ENCODE measurements at places on chromosomes 3 and 15.

DNA sequence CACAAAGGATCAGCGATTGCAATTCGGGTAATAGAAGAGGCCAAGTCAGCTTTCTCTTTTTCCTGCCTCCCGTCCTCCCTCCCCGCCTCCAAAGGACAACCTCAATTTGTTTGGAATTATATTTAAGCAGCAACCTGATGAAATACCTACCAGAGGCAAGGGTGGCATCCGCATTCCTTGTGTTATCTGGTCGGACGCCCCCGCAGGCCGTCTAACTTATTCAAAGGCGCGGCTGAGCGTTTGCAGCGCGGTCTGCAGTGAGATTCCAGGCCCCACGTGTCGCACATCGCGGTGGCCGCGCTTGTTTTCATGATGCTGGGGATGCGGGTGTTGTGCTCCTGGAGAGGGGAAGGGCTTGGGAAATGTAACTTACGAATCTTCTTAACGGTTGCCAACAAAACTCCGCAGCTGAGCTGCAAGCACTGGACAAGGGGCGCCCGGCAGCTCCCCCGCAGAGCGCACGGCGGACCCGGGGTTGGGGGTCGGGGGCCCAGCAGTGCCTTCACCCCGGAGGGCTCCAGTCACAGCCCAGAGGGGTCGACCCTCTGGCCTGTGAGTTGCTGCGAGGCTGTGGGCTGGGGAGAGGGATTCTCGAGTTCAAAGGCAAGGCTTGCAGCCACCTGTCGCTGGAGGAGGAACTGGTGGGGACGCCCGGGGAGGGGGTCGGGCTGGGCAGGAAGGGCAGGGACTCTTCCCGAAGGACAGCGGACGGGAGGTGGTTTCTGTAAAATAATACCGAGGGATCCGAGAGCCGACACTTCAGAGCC is 20.5 kb upstream of the RGMA start:
- no peak for DNase-seq

- no peak for DNase-seq
These were observed 608.1 kb downstream of the SQOR start for GRCh38 chr15:46242935-46243334.

DNA sequence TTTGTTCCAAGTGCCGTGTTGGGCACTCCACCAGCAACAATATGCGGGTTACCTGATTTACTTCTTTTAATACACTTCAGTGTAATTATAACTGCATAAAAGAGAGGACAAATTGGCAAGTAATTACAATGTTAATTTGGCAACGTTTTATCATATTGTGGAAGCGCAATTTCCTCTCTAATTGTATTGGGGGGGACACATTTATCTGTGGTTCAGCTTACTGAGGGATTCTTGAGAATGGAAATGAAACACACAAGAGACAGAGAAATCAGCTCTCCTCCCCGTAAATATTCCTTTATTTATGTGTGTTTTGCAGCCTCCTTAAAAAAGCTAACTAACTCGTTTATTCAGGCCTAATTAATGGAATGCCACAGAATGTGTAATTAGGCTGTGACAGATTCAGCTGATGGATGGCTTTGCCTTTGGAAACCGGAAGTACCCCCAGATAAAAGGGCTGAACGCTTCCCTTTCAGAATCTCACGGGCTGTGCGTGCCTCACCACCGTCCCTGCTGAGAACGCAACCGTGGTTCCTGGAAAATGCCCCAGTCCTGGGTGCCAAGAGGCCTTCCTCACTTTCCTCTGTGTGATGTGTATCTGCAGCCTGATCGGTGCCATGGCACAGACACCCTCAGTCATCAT is 247.1 kb upstream of the ST8SIA2 start:
- DNase-seq = no peak

GRCh38 chr15:59711451-59712243 is 22.5 kb upstream of the BNIP2 start:
- no peak for DNase-seq

- DNase-seq = no peak
These were observed 197.9 kb downstream of the XXYLT1 start for GRCh38 chr3:195072916-195073564.

GRCh38 chr3:126357295-126358037 is at the start of gene KLF15:
TSS of gene KLF15 (minus strand) at chr3:126357408. CDS start at chr3:126352922, 4,486 bp downstream.
- DNase-seq = peak; percentile 59

DNA sequence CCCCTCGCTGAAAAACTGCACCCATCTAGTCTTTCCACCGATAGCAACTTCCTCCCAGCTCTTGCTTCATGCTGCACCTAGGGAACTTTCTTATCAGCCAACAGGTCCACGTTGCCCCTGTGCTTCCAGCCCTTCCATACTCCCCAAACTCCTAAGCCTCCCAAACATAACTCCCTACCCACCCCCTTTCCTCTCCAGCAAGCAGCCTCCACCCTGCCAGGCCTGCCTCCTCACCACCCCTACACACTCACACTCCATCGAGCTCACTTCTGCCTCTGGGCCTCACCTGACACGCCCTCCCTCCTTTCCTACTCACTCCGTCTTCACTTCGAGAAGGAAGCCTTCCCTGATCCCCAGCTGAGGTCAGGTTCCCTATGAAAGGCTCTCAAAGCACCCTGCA is 8.1 kb downstream of the INSYN1 start:
- no peak for DNase-seq

- no peak for DNase-seq
These were observed 710.1 kb downstream of the SQOR start for GRCh38 chr15:46344915-46345314.

GRCh38 chr3:65685621-65686235 is 353.0 kb downstream of the MAGI1 start:
- DNase-seq = no peak

GRCh38 chr3:27907929-27908328 is 185.8 kb upstream of the EOMES start:
- DNase-seq = no peak

- DNase-seq = peak; percentile 80
These were observed 14.4 kb upstream of the MRPS22 start for GRCh38 chr3:139329364-139329850.

DNA sequence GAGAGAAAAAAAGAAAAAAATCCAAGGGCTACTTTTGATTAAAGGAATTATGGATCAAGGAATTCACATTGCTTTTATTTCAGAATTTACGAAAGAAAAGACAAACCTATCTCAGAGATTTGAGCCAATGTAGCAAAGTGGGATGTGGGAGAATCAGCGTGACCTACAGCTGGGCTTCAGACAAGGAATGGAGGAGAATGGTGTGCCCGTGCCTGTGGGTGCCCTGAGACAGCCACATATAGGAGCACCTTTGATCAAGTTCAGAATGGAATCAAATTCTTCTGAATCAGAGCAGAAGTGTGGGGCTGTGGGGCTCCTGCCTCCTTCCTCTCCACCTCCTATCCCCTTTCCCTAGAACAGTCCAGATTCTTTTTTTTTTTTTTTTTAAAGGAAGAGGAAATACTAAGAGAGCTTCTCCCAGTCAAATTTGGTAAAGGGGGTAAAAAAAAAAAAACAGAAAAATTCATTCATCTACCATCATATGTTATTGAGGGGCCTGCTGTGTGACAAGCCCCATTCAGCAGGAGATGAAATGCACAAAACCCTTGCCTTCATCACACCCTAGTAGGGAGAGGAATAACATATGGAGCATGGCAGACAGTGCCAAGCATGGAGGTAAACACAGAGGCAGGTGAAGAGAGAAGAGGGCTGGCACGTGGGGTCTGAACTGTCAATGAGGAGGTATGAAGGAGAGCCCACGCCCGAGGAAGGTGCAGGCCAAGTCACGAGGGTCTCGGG is 25.0 kb upstream of the MUSTN1 start:
- DNase-seq = no peak

DNA sequence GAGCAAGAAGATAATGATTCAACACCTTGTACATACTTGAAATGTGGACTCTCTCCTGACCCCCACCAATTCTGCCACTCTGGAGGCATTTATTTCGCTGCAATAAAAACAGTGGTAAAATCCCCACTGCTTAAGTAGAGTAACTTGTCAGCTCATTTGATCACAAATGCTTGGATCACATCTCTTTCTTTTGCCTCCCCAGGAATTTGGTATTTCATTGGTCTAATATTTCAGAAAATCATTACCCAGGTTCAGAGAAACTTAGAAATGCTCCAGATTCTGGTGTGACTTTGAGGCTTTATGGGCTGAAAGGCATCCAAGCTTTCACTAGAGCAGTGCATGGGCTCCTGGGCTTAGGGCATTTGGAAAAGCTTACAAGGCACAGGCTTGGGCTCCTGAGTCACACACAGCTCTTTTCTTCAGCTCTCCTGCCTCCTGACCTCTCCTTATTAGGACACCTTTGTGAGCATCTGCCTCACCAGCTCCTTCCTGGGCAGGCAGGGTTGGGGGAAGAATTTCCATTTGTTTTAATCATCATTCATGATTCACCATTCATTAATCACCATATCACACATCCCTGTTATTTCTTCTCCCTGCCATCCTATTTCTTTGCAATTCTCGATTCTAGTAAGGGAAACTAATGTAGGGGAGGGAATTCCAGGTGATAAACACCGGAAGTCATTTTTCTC is 22.5 kb downstream of the CDCP1 start:
- DNase-seq = no peak

- DNase-seq = no peak
These were observed 6.4 kb downstream of the RPLP1 start for GRCh38 chr15:69459066-69459465.

GRCh38 chr3:158443632-158444031 is 127.4 kb upstream of the MLF1 start:
- no peak for DNase-seq

DNA sequence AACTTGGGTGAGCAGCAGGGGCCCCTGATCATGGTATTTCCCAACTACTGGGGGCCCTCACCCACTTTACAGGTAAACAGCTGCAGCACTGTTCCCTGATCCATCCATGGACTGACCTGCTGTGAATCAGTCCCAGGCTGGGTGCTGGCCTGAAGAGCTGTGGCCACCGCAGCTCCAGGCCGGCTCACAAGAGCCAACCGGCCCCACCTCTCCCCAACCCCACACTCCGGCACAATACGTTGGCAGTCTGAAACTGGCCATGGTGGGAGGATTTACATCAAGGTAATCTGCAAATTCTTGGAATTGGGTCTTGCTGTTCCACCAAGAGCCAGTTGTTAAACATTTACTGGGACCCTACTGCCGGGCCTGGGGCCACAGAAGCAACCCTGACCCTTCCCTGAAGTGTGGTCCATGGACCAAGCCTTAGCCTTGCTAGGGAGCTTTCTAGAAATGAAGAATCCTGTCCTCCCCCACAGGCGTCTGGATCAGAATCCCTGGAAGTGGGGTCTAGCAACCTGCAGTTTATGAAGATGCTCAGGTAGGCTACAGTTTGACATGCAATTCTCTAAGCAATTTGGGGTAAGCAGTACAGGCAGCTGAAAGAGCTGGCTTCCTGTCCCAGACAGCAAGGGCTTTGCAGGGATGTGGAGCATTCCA is 3.7 kb downstream of the SLC6A20 start:
- DNase-seq = no peak

DNA sequence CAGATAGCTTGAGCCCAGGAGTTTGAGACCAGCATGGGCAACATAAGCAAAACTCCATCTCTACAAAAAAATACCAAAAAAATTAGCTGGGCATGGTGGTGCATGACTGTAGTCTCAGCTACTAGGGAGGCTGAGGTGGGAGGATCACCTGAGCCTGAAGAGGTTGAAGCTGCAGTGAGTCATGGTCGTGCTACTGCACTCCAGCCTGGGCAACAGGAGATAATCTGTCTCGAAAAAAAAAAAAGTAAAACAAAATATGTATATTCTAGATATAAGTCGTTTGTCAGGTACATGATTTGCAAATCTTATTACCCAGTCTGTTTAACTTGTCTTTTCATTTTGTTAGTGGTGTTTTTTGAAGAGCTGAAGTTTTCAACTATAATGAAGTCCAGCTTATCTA is 40.2 kb downstream of the ZNF860 start:
- no peak for DNase-seq

- no peak for DNase-seq
These were observed 202.0 kb downstream of the GHSR start for GRCh38 chr3:172246107-172246844.

- no peak for DNase-seq
These were observed 58.1 kb downstream of the CD200 start for GRCh38 chr3:112390783-112391641.

GRCh38 chr3:170418422-170419398 is at the start of gene CLDN11:
TSS of gene CLDN11 (plus strand) at chr3:170418868. CDS start at chr3:170419067, 199 bp downstream.
- no peak for DNase-seq

- DNase-seq = no peak
These were observed 147.6 kb downstream of the KLF13 start for GRCh38 chr15:31474059-31474868.

DNA sequence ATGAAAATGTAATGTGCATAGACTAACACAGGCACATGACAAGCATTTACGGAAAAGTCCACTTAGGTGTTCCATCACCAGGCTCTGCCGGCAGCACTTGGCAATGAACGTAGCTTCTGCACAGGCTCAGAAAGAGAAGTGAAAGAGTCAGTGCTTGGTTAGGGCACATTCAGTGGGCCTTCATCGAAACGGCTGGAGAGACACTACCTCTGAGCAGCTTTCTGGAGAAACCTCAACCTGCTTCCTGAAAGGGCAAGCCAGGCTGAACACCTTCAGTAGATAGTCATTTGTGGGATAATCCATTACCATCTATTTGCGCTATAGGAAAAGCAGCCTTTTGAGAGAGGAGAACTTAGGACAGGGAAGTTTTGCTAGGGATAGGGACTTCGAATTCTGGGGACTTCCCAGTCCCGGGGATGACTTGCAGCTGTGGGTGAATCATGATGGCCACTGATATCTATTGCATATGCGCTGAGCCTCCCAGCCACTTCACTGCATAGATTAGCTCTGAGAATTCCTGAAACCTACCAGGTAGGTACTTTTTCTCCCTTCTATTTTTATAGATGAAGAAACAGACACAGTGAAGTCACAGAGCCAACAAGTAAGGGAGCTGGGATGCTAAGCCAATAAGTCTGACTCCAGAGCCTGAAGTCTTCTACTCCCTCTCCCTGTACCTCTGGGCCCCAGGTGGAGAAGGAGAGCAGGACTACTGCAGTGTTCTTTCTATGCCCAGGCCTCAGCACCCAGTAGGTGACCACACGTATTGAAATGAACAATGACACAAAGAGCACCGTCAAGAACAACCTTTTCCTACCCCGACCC is 4.2 kb upstream of the SH2D7 start:
- no peak for DNase-seq

GRCh38 chr3:30747771-30748281 is 141.4 kb downstream of the TGFBR2 start:
- no peak for DNase-seq

GRCh38 chr15:95684693-95685115 is 645.8 kb upstream of the NR2F2 start:
- DNase-seq = no peak

DNA sequence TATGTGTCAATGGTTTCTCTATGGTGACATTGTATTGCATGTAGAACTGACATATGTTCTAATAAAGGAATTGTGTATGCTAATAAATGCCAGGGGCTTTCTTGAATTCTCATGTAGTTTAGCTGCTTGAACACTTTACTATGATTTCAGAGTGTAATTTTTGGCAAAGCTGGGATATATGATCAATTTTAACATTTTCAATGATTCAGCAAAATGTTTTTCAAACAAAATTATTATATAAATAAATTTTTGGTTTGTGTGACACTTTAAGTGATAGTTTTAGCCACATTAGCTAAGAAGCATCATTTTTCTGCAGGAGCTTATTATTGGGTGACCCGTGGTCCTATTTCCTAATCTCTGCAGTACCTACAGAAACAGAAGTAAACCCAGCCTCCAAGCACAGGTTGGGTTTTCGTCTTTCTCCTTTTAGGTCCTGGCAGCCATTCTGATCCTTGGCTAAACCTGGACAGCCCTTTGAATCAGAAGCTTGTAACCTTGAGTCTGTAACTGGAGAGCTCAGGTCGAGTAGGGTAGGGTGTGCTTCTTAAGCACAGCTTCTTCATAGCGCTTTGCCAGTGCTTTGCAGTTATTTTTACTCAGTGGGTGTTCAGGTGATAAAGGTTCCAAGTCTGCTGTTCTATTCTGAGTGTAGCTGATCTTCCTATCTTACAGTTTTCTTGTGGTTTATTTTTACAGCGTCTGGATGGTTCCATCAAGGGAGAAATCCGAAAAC is 74.2 kb downstream of the CHD2 start:
- DNase-seq = no peak
